Activated CD4-positive, alpha-beta memory T cell treated with anti-CD3 and anti-CD28 coated beads, Interleukin-2, amount 10 ng/mL, durations not matched to agents 7 days and 5 days (primary cell): ENCODE measurements at places on chromosomes 4 and X. TPM values are rescaled to one million over a fixed set of nuclear protein-coding genes. Genes with fewer than 3 reads are reported as not detected.

TCEAL1 gene
- 6.5 TPM for total RNA-seq

DNA sequence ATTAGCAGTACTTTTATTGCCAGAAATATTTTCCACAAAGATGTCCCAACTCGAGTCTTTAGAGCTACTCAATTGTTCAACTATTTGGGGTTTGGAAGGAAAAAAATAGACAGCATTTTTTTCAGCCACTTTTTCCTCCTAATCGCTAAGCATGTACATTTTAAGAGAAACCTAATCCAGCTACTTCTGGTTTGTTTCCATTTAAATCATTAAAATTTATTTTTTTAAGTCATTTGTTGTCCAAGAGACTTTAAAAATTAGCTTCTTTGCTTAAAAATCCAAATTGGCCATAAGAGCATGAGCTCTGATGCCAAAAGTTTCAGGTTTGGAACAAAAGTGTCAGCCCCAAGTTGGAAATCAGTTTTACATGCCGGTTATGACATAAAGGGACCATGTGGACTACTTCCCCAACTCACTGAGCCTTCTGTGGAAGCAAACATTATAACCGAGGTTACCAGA, 186.3 kb upstream of the INTU start:
- no peak overlapping the region for H3K4me3 ChIP-seq
- no peaks in the 10 kb centered on the region for H3K36me3 ChIP-seq
- no peaks in the 10 kb centered on the region for H3K27me3 ChIP-seq
- no peaks in the 10 kb centered on the region for H3K4me1 ChIP-seq

- H3K36me3 ChIP-seq = no peaks in the 10 kb centered on the region
- no peak overlapping the region for H3K4me3 ChIP-seq
- no peak overlapping the region for H3K27ac ChIP-seq
Observed at GRCh38 chr4:88991746-88992145, 65.2 kb downstream of the FAM13A start.

- DNase-seq = no peak
- H3K36me3 ChIP-seq = no peaks in the 10 kb centered on the region
- H3K4me1 ChIP-seq = peaks cover 30% of the 10 kb centered on the region
- H3K4me3 ChIP-seq = no peak overlapping the region
- H3K27ac ChIP-seq = no peak overlapping the region
Observed at GRCh38 chr4:123599061-123599919, 202.7 kb downstream of the SPRY1 start.

DNA sequence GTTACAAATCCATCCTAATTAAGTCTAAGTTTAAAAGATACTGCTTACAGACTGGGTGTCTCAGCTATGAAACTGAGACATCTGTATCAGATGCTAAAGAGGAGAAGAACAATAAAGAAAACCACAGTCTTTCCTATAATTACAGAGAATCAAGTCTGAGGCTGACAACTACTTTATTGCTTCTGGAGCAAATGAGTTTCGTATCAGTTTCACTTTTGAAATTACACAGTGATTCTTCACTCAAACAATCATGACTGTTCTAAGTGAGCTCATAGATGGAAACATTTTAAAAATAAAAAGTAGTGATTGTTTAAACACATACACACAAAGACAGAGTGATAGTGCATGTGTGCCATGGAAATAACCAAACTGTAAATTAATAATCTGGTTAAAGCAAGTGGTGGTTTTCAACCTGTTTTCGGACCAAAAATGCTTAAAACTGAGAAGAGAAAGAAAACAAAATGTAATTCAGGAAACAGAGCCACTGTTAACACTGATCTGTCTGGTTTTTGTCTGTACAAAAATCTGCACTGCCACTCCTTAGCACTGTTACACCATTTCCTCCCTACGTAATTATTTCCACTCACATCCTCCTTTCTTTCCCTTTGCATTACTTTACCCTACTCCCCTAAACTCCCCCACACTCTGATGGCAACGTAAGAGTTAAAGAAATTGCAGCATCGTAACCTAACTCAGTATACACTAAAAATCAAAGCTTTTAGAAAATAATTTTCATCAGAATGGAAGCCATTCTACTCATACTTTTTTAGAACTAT, 12.5 kb downstream of the RFC1 start:
- peaks cover 64% of the 10 kb centered on the region for H3K4me1 ChIP-seq
- peak overlapping the region; percentile 76 for H3K4me3 ChIP-seq
- H3K36me3 ChIP-seq = peaks cover 41% of the 10 kb centered on the region
- H3K27me3 ChIP-seq = no peaks in the 10 kb centered on the region
- peak overlapping the region; percentile 98 for H3K27ac ChIP-seq

GRCh38 chr4:81351654-81352445, 119.9 kb downstream of the RASGEF1B start:
- no peaks in the 10 kb centered on the region for H3K36me3 ChIP-seq
- peaks cover 9% of the 10 kb centered on the region for H3K27me3 ChIP-seq
- H3K4me3 ChIP-seq = no peak overlapping the region
- DNase-seq = peak; percentile 62
- no peak overlapping the region for H3K27ac ChIP-seq

DNA sequence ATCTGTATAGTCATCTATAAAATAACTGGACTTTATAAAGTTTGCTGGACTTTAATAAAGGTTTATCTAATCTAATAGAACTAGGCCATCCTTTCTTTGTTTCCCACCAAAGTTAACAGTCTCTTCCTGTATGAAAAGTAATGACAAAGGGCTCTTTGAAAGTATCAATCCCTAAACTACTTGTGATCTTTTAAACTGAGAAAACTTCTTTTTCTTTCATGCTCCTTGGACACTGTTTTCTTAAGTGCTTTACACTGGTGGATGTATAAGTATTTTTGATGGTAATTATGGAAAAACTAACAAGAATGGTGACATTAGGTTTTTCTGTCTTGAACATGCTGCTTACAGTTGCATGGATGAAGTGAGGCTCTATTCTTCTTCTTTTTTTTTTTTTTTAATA, 2.4 kb upstream of the ZFX start:
- peaks cover 15% of the 10 kb centered on the region for H3K36me3 ChIP-seq
- peaks cover 42% of the 10 kb centered on the region for H3K4me1 ChIP-seq
- H3K27me3 ChIP-seq = no peaks in the 10 kb centered on the region
- DNase-seq = no peak
